ENCODE measurements at places on chromosomes 7 and 10.

- DNase-seq = no peak
Measured at GRCh38 chr7:122329145-122329802, 24.7 kb upstream of the FEZF1 start.

GRCh38 chr7:29236649-29237048 is 42.1 kb downstream of the CHN2 start:
- DNase-seq = no peak

DNA sequence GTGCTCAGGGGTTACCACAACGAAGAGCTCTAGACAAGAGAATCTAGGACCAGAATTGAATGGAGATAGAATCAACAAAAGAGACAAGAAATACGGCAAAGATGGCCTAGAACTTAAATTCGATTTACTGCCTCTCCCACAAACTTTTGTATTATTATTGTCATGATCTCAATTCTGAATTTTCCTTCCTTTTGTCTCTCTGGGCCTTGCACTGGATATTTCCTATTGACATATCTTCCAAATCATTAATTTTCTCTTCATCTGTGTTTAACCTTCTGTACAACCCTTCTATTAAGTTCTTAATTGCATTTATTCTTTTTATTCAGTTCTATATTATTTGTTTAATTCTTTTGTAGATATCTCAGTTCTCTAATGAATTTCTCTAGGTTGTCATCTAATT is 28.4 kb downstream of the VSTM4 start:
- DNase-seq = no peak

DNA sequence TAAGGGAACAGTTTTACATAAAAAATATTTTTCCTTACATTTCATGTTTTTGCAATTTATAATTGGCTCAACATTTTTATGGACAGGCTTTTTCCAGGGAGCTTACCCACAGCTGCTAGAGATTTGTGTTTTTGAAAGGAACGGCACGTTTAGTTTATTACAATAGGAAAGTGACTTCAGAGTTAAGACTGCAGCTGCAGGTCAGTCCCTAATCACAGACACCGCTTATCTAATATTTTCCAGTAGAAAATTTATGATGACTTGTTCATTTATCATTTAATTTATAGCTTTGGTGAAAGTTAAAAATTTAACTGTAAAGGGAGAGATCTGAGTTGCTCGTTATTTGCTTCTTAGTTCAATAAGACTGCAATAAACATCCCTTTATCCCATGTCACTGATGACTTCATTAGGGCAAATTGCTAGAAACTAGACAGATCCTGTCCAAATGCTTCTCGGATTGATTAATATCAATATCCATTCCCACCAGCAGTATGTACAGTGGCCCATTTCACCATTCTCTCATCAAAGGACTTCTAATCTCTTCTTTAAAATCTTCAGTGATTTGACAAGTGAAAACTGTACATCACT is 97.0 kb upstream of the ODAD2 start:
- DNase-seq = no peak

DNA sequence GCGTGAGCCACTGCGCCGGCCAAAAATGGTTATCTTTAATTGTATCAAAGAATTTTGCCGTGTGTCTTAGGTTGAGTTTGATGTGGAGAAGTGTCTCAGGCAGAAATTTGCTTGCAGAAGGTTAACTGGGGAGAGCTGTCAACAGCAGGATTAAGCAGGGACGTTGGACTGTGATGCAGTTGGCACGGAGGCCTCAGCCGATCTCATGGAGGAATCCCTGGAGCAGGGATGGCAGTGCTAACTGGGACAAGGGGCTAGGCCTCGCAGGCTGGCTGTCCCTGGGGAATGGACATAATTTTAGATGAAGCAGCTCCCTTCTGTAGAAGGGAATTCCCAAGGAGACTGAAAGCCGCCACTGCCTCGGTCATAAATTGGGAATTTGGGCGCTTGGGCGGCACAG is 12.3 kb upstream of the KIF5B start:
- DNase-seq = no peak

Measured in coronary artery (tissue), 2 donors.